ENCODE measurements at places on chromosomes 11 and 22.

- no peak for DNase-seq
These were observed 113.0 kb upstream of the CLMP start for GRCh38 chr11:123308077-123308476.

DNA sequence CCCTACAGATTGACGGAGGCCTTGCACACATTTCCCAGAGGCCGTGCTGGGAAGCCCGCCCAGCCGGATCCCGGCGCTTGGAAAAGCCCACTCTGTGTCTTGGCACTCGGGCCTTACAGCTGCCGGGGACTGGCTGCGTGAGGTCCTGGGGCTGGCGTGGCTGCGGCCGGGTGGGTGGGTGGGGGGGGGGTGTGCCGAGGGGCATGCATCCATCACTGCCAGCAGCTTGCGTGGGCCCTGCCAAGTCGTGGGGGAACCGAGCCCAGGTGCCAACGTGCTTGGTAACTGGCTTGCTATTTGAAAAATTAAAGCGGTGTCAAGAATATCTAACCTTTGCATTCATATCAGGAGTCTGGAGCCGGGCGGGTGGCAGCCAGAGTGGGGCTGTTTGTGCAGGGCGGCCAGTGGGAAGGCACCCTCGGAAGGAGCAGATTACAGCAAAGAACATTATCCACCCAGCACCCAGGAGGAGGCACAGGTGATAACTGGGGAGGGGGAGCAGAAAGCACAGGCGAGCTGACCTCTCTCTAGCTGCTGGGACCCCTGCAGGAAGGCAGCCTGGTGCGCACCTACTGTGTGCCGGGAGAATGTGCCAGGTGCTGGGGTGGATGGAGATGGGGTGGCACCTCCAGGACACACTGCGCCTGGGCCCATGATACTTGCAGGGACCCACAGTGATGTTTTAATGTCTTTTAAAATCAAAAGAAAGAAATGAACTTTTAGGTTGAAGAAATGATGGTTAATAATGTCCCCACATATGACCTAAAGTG, 28.5 kb upstream of the SMIM38 start:
- DNase-seq = no peak

DNA sequence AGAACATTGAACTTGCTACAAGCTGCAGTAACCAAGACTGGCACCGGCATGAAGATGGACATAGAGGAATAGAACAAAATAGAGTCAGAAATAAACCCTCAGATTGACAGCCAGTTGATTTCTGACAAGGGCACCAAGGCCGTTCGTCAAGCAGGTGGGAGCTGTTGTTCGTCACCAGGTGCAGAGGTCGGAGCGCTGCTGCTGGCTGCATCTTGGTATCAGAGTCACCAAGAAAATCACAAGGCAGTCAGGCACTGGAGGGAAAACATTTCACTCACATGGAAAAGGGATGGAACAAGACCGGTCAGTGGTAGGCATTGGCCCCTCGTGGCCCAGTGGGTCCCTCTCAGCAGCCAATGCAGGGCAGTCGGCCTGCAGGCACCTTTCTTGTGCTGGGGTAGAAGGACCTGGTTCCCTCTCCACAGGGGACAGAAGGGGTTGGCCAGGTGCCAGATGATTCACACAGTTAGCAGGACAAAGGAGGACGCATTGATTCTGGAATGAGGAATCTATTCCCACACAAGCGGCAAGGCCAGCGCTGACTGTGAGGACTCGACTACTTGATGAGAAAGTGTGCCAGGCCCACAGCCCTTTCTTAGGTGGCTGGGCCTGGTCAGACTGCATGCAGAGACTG, 115.8 kb upstream of the FGF3 start:
- no peak for DNase-seq

DNA sequence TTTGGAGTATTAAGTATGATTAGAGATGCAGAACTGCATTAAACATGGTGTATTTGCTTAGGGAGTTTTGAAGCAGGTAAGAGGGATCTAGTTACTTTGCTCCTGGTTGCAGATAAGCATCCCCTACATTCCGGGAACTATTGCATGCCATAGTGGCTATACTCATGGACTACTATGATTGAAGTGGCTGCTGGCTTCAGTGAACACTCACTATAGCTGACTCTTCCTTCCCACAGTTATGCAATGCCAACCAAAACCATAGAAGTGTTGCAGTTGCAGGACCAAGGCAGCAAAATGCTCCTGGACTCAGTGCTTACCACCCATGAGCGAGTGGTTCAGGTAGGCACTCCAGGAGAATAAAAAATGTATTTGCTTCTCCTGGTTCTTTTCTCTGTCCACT, 17.0 kb downstream of the COA4 start:
- DNase-seq = no peak

DNA sequence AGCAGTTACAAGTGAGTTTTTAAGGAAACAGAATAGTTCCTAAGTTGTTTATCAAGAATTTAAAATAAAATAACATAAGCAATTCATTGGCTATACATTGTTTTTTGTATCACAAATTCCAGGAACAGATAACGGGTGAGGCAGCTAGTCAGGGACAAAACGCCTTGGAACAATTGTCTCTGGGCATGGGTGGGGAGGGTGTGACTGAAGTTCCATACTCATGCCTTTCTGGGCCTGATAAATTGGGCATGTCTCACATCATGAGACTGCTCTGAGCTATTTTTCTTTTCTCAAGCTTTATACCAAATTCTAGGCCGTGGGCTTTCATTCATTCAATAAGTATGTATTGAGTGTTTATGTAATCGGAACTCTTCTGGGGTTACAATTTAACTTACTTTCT, 21.6 kb downstream of the FOLR3 start:
- DNase-seq = no peak

- DNase-seq = no peak
These were observed 8.3 kb downstream of the PGAP2 start for GRCh38 chr11:3816673-3817072.

DNA sequence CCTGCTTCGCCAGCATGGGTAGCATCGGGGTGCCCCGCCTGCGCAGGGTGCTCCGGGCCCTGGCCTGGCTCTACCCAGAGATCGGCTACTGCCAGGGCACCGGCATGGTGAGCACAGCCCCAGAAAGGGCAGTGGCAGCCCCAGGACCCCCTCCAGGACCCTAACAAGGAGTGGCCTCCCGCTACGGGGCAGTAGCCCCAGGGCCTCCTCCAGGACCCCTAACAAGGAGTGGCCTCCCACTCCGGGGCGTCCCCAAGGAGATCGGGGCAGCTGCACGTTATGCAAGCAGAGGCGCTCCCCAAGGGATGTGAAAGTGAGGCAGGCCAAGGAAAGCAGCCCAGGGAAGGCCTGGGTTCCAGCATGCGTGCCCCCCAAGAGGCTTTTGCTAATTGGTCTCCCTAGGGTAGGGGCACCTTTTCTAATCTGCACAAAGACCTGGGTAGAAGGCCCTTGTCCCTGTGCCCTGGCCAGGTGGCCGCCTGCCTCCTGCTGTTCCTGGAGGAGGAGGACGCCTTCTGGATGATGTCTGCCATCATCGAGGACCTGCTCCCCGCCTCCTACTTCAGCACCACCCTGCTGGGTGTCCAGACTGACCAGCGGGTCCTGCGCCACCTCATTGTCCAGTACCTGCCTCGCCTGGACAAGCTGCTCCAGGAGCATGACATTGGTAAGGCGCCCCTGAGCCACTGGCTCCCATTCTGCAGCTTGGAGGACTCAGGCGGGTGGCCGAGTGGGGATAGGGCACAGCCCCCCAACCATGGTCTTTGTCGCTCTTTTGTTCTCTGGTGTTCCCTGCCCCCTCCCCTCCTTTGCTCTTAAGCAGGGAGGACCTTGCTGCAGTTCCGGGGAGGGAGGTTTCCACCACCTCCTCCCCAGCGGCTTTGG, 35.0 kb downstream of the SGSM3 start:
- DNase-seq = no peak

DNA sequence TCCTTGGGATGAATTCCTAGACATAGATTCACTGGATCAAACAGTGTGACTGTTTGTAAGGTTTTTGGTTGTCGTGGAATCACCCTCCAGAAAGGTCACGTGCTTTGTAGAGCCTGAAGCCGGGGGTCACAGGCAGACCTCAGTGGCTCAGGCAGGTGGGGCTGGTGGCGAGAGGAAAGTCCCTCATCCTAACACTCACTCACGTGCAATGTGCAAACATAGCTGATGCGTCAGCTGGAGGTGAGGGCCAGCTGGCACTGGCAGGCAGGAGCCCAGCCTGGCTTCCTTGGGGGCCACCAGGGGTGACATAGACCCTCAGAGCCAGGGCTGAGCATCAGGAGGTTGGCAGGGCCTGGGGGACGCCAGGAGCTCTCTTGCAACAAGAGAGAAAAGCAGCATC, 90.0 kb downstream of the ARHGAP8 start:
- no peak for DNase-seq

- DNase-seq = no peak
These were observed 12.2 kb upstream of the CYTH4 start for GRCh38 chr22:37269936-37270678.

DNA sequence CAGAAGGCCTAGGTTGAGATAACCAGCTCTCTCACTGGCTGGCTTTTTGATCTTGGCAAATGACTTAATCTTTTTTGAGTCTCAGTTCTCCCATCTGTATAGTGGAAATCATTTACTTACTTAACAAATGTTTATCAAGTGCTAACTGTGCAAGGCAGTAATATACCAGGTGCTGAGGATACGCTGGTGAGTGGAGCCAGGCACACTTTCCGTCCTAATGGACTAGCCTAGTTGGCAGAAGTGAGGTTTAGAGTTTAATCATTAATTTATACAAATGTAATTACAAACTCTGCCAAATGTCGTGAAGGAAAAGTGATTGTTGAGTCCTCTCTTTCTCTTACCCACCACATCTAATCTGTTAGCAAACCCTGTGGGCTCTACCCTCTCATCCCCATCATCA, 33.3 kb downstream of the EXT2 start:
- DNase-seq = no peak

- DNase-seq = no peak
These were observed 21.6 kb upstream of the PHLDA2 start for GRCh38 chr11:2950825-2951224.

DNA sequence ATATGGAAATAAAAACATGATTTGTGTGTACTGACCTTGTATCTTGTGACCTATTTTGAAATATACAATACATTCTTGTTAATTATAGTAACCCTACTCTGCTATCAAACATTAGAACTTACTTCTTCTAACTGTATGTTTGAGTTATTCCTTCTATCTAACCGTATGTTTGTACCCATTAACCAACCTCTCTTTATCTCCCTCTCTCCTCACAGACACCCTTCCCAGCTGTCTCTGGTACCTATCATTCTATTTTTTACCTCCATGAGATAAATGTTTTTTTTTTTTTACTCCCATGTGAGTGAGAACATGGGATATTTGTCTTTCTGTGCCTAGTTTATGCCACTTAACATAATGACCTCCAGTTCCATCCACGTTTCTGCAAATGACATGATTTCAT, 128.7 kb downstream of the DDX10 start:
- DNase-seq = no peak

- DNase-seq = peak; percentile 10
These were observed 13.2 kb downstream of the EMID1 start for GRCh38 chr22:29218758-29219408.

- DNase-seq = peak; percentile 59
These were observed 26.4 kb upstream of the PPFIA1 start for GRCh38 chr11:70243912-70244652.

- no peak for DNase-seq
These were observed 53.5 kb downstream of the ZNF280B start for GRCh38 chr22:22454997-22455396.

DNA sequence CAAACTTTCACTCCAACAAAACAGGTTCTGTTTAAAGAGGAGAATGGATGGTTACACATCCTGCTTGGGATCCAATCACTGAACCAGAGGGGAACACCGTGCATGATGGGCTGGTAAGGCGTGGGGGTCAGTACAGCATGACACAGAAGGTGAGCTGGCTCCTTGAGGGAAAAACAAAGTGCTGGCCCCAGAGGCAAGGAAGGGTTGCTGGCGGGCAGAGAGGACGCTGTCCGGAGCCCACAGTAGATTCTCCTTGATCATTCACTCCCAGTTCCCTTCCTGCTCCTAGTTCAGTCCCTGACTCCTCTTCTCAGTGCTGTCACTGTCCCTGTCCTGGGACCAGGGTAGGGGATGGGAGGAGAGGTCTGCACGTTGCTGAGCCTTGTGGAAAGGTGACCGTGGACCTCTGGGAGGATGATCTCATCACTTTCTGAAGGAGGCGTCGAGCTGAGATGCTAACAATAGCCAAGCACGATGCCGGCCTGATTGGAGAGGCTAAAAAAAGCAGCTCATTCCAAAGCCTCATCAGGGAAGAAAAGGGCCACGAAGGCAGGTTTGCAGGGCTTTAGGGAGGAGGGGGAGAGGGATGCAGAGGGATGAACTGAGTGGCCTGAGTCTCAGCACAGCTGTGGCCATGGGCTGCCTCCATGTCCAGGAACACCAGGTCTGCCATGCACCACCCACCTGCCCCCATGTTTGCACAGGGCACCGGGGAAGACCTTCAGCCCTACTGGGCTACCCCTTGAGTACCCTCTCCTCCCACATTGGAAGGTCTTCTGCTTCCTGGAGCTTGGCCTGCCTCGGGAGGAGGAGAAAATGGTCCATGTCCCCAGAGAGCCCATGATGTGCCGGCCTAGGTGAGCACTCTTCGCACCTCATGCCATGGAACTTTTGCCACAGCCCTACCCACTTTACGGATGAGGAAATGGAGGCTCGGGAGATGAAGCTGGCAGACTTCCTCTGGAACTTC, 72.7 kb upstream of the RTL6 start:
- no peak for DNase-seq

DNA sequence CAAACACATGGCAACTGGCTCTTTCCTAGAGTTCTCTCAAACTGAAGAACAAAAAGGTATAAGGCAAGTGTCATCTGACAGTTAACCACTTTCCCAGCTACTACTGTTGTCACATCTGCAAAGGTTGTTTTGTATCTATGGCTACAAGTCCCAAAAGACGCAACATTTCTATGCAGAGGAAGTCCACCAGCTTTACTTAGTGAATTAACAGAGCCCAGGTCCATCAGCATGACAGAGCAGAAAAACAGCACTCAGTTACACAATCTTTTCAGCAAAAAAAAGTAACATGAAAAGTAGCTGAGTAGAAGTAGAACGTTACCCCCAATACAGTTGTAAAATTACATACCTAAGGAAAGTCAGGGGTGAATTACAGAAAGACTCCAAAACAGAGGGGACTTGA, 12.1 kb downstream of the CPSF7 start:
- no peak for DNase-seq

- DNase-seq = peak; percentile 54
These were observed 56.1 kb downstream of the AMBRA1 start for GRCh38 chr11:46537537-46538295.

- no peak for DNase-seq
These were observed 2.0 kb downstream of the SIPA1 start for GRCh38 chr11:65639623-65640482.

DNA sequence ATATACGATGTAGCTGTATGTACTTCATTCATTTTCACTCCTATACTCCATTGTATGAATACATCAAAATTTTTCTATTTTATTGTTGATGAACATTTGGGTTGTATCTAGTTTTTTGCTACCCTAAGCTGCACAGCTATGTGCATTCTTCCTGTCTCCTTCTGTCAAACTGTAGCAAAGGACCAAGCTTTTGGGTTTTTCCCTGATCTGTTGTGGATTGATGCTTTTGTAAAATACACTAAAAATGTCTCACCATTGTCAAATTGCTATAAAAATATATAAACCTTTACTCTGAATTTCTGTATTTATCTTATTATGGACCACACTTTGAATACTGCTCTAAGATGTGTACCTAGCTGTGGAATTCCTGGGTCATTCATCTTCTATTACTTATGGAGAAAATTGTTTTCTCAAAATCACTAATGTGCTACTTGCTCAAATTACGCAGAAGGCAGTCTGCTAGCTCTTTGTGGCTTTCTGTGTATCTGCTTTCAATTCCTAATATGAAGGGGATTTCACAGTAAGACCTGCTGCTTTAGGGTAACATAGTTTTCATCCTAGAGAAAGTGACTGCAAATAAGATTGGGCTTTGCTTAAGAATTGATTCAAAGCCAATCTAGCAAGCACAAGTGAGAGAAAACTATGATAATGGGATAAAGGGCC, 123.4 kb downstream of the CYP2R1 start:
- no peak for DNase-seq

All from 8988T (cell line).